NCI-H460 (cell line): ENCODE measurements at places on chromosomes 12 and 14.

DNA sequence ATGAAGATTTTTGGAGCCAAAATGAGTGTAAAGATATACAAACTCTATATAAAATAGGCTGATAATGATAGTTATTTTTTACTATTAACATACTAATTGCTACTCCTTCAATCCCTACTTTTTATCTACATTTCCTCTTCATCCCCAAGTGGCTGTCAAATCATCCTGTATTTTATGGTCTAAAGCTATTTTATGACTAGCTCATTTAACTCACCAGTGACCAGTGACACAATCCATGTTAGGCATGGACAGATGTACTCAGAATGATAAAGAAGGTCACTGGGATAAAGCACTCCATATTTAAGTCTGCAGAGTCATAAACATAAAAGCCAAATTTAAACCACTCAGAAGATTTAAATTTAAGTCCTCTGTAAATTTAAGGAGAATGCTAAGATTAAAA is 183.0 kb downstream of the MED13L start:
- DNase-seq: no peak

- DNase-seq: no peak
These were observed 41.3 kb downstream of the SSH1 start for GRCh38 chr12:108815875-108816594.

- peak; percentile 37 for DNase-seq
These were observed 8.5 kb upstream of the ASCL1 start for GRCh38 chr12:102948941-102949352.

DNA sequence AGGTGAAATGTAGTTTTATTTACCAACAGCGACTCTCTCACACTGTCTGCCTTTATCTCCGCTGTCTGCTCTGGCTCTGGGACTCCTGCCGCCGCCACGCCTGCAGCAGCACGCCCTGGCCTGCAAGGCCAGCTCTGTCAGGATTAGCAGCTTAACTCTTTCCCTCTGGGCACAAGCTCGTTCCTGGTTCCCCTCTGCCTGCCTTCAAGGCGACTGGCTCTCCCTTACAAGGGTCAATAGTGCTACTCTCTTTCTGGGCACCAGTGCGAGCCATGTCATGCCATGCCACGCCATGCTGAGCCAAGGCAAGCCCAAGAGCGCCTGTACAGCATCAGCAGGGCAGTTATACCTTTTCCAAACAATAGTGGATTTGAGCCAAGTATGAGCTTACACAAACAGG is 3.6 kb upstream of the CLEC2B start:
- DNase-seq: no peak

DNA sequence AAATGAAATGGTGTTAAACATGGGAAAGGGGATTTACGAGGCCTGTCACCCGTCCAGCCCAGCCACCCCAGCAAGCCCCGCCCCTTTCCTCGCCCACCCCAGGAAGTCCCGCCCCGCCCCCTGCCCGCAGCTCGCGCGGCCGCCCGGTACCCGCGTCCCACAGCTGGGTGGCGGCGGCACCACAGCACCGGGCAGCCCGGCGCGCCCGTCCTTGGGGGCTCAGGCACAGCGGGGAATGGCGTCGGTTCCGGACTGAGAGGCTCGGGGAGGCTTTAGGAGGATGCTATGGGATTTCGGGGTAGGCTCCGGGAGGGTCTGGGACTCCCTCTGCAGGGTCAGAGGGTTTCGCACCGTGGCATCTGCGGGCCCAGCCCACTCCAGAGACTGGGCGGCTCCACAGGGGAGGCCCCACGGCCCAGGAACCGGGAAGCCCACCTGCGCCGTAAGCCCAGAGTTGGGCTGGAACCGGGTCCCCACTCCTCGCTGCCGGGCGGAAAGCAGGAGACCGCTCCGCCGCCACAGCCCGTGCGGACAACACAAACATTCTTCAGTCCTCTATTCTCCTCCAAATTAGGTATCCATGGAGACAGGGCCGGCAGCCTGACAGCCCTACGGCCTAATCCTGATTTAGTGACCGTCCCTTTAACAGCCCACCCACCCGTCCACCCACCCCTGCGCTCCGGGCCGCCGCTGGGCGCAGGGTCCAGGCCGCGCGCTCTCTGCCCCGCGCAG is 1.4 kb downstream of the FIGNL2 start:
- DNase-seq: no peak

DNA sequence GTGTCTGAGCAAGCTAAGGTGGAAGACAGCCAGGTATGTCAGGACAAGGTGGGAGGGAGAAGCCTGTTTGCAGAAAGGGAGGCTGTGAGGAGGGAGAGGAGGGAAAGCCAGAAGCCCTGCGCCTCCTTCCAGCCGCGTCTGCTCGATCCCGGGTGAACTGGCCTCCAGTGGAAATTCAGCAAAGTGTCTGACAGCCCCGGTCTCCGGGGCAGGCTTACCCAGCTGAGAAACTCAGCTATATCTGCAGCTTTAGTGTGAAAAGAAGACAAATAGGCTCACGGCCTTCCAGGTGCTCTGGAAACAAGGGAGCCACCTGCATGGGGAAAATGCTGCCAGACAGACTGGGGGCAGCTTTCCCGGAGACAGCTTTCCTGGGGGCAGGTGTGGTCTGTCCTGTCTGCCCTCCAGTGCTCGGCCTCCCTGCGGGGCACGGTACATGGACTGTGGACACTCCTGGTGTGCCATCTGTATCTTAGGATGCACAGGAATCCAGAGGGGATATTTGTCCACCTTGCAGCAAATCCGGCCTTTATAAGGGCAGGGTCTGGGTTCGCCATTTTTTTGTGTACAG is 6.3 kb downstream of the RFLNA start:
- DNase-seq: no peak

- DNase-seq: peak; percentile 74
These were observed 5.7 kb downstream of the WNT5B start for GRCh38 chr12:1634590-1635191.

DNA sequence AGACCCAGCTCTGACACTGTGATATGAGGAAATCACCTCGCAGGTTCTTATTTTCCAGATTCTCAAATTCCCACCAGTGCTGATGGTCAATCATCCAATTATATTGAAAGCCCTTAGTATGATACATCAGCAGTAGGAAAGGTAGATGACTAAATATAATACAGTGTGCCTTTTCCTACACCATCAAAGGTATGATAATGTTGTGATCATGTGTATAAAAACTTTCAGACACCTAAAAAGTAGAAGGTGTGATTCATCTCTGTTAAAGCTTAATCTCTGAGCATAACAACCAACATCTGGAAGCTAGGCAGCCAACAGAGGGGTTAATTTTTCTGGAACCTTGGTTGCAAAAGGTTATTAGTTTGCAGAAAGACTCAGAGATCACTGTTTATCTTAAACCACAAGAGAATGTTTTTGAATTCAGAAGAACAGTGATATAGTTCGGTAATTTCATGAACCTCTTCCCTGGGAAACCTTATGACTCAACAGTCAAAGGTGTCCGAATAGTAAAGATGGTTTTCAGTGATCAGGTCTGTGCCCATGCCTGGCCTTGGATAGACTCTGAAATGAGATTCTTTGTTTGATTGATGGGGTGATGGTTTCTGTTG is 122.5 kb downstream of the ETV6 start:
- DNase-seq: no peak

GRCh38 chr12:47753021-47754001 is 5.4 kb downstream of the RAPGEF3 start:
- DNase-seq: peak; percentile 91

- DNase-seq: peak; percentile 76
These were observed 2.9 kb downstream of the PRMT5 start for GRCh38 chr14:22926316-22926715.

DNA sequence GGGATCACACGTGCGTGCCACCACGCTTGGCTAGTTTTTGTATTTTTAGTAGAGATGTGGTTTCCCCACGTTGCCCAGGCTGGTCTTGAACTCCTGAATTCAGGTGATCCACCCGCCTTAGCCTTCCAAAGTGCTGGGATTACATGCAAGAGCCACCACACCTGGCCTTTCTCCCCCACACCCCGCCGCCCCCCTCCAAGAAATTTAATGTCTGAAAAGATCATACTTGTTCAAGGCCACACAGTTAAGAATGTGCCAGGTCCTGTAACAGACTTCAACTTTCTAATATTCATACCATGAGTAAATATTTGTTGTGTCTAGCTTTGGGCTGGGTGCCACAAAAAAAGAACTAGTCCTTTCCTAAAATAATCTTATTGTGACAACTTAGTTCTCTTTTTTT is 9.1 kb downstream of the GATC start:
- no peak for DNase-seq
